ENCODE measurements at places on chromosomes 4 and X.

- no peak for DNase-seq
These were observed 71.0 kb downstream of the RELL1 start for GRCh38 chr4:37615059-37615719.

- DNase-seq: peak; percentile 29
These were observed 15.8 kb upstream of the UBE2K start for GRCh38 chr4:39682138-39682537.

DNA sequence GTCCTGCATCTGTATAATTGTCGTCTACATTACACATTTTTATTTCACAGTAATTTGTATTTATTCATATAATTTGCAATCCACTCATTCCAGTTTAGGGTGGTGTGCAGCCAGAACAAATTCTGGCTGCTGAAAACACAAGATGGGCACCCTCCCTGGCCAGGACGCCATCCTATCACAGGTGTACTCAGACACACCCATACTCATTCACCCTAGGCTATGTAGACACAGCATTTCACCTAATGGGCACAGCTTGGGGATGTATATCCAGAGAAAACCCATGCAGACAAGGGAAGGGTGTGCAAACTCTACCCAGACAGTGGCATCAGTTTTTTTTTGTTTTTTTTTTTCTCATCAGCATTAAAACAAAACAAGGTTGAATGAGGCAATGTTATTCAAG, 73.1 kb downstream of the HMGB2 start:
- no peak for DNase-seq

DNA sequence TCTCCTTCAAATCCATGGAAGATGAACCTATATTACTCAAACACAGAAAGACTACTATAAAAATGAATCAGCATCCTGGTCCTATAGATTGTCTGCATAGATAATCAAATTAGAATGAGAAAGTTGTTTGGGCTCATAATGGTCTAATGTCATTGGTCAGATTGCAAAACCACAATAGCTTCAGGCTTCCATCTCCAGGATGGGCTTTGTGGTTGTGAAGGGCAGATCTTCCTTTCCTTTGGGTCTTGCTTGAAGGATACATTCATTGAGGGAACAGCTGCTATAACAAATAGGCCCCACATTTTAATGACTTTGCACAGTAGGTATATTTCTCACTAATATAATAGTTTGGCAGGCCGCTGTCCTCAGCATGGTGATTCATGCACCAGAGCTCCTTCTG, 94.3 kb downstream of the REPS2 start:
- no peak for DNase-seq

- no peak for DNase-seq
These were observed at the start of gene APBB2 for GRCh38 chr4:41214136-41214824. APBB2 (minus strand) TSS chr4:41214542; CDS start chr4:41033254, 181,288 bp downstream.

- DNase-seq: no peak
These were observed 198.0 kb downstream of the GUCY2F start for GRCh38 chrX:109283870-109284269.

GRCh38 chrX:47278691-47279090, 45.9 kb downstream of the USP11 start:
- DNase-seq: no peak

DNA sequence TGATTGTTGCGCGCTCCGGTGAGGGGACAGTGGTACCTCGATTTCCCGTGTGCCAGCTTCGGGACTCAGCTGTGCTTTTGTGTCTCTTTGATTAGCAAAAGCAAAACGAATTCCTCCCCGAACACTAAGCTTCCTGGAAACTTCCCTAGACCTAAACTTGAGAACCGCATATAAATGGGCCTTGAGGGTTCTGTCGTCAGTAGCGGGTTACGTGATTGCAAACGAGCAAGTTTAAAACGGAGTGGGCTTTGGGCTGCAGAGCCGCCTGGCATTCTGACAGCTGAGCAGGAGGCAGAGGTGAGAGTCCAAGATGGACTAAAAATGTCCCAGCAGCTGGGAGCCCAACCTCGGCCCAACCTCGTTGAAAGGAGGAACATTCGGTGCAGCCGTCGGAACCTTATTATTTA, 1.2 kb upstream of the TAPT1 start:
- peak; percentile 71 for DNase-seq

DNA sequence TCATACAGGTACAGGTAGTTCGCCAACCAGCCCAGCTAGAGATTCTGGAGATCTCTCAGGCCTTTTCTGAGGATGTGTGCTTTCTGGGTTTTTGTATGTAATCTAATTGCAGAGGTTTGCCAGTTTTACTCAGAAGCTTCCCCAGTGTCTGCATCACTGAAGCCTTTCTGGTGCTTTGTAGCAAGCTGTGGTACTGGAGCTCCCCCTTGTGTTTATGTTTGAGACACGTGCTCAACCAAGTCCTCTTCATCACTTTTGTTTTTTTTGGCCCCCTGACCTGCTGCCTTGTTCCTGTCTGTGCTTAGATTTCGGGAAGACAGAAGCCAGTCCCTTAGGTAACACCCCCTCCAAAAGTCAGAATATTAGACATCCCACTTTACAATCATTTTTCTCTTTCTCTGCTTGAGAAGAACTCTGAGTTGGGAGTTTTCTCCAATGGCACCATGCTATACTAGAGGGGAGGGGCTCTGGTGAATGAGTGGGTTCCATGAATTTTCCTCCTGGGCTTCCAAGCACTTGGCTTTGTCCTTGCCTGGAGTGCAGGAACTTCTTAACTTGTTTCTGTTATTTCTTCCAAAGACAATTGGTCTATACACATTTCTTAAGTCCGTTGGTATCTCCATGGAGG, 128.4 kb upstream of the TBC1D9 start:
- peak; percentile 90 for DNase-seq

DNA sequence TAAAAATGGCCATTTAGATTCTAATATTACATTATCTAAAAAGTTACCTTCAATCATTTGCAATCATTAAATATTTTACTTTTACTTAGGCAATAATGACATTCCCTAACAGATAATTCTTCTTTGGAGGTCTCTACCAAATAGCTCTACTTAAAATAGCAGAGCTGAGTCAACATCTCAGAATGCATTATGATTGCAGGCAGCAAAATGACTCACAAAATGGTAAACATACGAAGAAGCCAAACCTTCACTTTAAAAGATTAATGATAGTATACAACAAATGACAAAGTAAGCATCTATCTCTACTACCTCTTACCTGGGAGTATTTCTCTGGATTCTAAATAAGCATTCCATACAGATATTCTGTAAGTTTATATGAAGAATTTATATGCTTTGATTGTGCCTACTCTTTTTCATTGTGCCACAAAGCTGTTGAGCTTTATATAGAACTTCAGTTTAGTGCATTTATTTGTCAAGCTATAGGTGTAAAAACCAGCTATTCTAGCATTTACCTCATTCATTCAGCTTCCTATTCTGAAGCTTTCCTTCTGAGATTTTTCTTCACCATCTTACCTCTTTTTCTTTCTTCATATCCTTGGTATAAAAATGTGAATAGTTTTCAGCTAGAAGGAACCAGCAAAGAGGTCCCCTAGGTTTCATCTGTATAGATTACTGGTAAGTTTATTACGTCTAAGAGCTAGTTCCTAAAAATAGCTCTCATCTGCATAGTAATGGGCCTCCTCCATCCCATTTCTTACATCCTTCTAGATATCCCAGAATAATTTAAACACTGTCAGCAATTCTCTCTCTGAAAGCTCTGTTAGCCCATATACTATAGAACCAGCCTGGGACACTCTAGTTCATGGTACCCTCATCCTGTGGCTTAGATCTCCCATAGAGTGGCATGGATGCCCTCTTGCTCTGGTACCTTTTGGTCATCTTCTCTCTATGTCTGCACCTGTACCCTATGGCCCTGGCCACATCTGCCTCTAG, 17.2 kb upstream of the SPCS3 start:
- DNase-seq: no peak

GRCh38 chr4:175412161-175412560, 399.9 kb downstream of the GPM6A start:
- no peak for DNase-seq

- no peak for DNase-seq
These were observed 494.7 kb downstream of the TRAM1L1 start for GRCh38 chr4:116590648-116591047.

GRCh38 chrX:37627602-37628001, 56.1 kb downstream of the LANCL3 start:
- DNase-seq: no peak

DNA sequence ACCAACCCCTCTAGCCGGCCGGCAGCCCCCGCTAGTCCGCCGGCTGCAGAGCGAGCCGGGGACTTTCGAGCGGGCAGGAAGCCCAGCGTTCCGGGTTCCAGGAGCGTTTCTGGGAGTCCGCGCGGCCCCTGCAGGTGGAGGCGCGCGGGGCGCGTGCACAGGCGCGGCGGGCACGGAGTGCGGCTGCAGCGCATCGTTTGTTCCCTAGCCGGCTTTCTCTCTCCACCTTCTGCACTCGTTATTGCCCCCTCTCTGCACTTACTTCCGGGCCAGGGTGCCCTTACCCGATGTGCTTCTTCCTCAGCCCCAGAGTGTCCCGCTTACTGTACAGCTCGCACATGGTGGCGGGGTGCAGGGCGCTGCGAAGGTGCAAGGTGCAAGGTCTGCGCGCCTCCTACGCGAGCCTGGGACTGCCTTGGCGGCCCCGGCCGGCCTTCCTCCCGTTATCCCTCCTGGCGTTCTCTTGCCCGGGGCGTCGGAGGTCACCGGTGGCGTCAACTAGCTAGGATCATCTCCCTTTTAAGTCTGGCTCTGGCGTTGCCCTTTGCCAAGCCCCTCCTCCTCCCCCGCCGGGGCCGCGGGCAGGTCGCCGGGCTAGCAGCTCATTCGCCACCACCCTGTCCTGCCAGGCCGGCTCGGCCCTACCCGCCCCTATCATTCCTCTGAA, at the start of gene ETNPPL:
ETNPPL (minus strand) TSS at position 495 of the 667 bp plus-strand sequence; CDS start at position 340, 155 bp downstream.
- no peak for DNase-seq

- DNase-seq: no peak
These were observed 180.2 kb downstream of the ARAP2 start for GRCh38 chr4:36064117-36064516.

GRCh38 chrX:34859191-34859590, 83.4 kb upstream of the FAM47B start:
- no peak for DNase-seq

DNA sequence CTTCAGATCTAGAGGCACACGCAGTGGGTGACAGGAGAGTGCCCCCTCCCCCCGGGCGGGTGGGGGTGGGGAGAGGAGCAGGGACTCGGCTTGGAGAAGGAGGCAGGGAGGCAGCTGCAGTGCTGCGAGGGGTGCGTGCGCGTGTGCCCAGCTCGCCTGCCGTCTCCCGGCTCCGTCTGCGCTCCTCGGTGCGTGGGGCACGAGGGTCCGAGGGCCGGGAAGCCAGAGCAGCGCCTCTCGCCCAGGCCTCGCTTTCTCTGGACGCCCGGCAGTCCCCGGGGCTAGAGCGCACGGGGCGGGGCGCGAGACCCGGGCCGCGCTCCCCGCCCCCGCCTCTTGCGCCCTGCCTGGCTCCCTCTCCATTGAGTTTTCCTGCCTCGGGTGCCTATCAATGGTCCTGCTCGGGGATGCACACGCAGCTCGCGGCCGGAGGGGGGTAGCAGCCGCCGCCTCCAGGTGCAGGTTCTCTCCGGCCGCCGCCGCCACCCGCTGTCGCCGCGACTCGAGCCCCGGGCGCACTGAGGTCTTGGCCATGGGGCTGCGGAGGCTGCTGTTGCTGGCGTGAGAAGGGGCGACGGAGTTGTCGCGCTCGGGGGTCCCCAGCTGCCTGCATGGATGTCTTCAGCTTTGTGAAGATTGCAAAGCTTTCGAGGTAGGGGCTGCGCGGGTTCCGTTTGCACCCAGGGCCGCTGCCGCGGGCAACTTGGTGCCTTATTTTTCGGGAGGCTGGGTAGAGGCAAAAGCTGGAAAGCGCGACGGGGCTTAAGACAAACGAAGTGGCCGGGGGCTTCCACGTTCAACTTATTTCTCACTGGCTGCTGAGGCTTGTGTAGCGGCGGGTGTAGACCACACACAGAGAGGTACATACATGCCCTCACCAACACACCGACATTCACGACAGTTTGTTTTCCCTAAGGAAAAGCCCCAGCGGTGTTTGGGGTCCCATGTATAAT, at the start of gene FRMPD4:
FRMPD4 (plus strand) TSS at position 113 of the 953 bp plus-strand sequence; CDS start at position 612, 499 bp downstream.
- no peak for DNase-seq

DNA sequence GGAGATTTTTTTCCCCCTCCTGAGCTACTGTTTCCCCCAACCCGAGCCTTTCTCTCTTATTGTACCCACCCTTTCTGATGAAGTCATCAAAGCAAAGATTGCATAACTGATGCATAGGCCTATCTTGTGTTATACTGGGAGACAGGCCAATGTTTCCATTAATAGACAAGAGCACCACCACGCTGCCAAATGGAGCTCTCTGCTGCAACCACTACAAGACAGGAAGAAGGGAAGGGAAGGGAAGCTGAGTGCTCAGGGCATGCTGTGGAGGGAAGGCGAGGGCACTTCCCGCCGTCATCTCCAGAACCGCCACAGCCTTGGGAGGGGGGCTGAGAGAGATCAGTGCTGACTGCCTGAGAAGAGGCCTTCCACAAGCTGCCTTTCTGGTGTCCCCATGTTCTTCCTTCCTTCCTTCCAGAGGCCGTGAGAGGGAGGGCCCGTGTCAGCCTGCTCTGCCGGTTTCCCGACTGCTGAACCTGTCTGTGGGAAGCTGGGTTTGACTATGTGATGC, 75.0 kb downstream of the MGST2 start:
- peak; percentile 81 for DNase-seq

DNA sequence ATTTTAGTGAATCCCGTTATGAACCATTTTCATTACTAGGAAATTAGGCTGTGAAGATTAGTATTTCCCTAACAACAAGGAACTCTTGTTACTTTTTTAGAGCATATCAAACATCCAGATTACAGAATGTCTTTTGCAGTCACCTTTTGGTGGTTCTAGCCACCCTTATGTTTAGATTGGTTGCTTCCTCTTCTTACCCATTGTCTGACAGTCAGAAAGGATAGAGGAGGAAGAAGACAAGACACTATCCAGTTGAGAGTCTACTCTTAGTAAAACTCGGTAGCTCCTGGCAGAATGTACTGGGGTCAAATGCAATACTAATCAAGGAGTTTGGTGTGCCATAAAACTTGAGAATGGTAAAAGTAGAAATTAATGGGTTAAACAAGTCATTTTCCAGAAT, 1.6 kb upstream of the GUCY1A1 start:
- DNase-seq: peak; percentile 23

GRCh38 chr4:124135409-124135813, 577.1 kb downstream of the ANKRD50 start:
- DNase-seq: no peak

DNA sequence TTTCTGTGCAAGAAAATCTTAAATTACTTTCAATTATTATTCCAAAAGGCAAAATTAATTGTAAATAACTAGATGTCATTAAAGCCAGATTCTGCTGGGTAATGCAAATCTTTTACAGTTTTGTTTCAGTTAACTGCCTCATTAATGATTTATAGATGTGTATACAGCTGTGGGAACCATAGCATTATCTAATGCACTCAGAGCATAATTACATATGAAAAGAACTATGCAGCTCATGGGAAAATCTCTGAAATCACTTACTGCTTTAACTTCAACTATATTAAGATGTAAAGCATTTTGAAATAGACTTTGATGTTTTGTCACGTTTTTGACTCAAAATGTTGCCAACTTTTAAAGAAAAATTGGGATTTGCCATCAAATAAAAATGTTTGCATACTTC, 630.3 kb upstream of the KLHL4 start:
- DNase-seq: no peak

DNA sequence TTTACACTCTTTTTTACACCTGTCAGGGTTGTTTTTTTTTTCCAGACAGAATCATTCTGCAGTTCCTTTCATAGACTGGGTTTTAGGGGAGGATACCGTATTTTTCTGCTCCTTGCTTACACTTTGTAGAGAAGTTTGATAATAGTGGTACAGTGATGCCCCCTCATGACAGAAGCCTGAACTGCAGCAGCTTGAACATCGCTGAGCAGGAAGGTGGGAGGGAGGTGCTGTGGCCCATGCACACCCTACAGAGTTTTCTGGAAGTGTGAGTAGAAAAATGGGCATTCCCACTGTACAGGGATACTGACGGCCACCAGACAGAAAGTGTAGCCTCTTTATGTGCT, 54.5 kb downstream of the RAB40A start:
- DNase-seq: peak; percentile 84

GRCh38 chrX:149004936-149005335, 500.2 kb downstream of the IDS start:
- DNase-seq: peak; percentile 8

Data from OCI-M1 (cell line).